ENCODE measurements at places on chromosomes 2 and 18.

GRCh38 chr2:85584857-85585780 is 888 bp downstream of the VAMP5 start:
- peaks cover 3% of the 10 kb centered on the region for H3K27me3 ChIP-seq
- peaks cover 29% of the 10 kb centered on the region for H3K4me1 ChIP-seq
- H3K27ac ChIP-seq, result peak overlapping the region; percentile 70
- DNase-seq, result peak; percentile 58

DNA sequence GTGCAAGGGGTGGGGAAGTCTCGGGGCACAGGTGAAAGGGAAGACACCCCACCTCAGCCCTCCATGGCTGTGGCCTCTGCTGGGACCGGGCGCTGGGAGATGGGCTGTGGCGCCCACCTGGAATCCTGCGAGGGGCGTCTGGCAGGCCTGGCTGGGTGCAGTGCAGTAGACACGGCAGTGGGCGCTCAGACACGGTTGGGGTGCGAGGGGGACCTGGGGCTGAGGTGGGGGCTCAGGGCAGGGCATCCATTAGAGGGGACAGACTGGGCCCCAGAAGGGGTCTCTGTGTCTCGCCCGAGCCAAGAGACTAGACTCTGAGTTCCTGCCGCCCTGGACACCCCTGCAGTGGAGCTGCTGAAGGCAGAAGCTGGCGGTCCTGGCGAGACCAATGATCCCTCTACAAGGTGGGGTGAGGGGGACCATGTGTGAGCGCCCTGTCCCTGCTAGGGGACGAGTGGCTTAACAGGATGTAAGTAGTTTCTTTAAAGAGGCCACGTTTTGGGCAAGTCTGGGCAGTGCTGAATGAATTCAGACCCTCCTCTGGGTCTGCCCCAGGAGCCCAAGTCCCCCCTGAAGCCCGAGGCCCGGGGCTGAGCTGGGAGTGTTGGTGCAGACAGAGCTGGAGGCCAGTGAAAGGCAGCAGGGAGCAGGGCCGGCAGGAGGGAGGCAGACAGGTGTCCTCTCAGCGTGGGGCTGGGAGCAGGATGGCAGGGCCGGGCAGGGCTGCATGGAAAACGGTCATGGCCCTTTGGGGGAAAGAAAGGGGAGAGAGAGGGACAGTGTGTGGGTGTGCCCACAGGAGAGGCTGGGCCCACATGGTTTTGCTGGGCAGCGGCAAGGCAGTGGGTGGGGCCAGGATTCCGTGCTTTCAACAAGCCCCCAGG is 57.2 kb downstream of the HS6ST1 start:
- H3K4me3 ChIP-seq, result no peak overlapping the region
- no peaks in the 10 kb centered on the region for H3K27me3 ChIP-seq
- no peak for DNase-seq
- H3K4me1 ChIP-seq, result no peaks in the 10 kb centered on the region
- H3K27ac ChIP-seq, result no peak overlapping the region

- H3K27me3 ChIP-seq, result peaks cover 4% of the 10 kb centered on the region
- H3K27ac ChIP-seq, result no peak overlapping the region
- DNase-seq, result no peak
- H3K4me1 ChIP-seq, result no peaks in the 10 kb centered on the region
Observed at GRCh38 chr2:238645095-238645494, 202.8 kb upstream of the TWIST2 start.

- no peaks in the 10 kb centered on the region for H3K4me1 ChIP-seq
- no peaks in the 10 kb centered on the region for H3K36me3 ChIP-seq
- no peak overlapping the region for H3K4me3 ChIP-seq
- no peak for DNase-seq
Observed at GRCh38 chr18:49582579-49582978, 20.7 kb downstream of the LIPG start.

DNA sequence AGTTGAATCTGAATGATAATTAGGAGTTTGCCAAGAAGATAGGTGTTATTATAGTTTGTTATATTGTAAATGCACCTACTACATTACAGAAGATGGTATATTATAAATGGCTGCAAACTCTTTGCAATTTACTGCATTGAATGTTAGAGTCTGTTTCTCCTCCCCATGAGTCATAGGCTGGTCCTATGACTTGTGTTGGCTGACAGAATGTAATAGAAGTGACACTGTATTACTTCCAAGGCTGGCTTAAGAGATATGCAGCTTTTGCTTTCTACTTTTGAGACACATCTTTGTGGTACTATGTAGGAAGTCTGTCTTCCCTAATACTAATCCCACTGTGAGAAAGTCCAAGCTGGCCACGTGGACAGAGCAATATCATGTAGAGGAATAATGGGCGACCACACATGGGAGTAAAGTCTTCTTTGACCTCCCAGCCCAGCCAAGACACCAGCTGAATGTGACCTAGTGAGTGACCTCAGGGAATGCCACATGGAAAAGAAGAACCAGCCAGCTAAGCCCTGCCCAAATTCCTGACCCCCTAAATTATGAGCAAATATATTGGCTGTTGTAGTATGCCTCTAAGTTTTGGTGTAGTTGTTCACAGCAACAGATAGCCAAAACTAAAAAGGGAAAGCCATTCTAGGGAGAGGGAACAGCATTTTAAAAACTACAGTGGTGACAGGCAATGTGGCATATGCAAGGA is 6.8 kb upstream of the DDX1 start:
- no peak overlapping the region for H3K27ac ChIP-seq
- no peak for DNase-seq
- H3K4me1 ChIP-seq, result no peaks in the 10 kb centered on the region
- H3K36me3 ChIP-seq, result no peaks in the 10 kb centered on the region
- H3K4me3 ChIP-seq, result no peak overlapping the region

- no peaks in the 10 kb centered on the region for H3K27me3 ChIP-seq
- H3K36me3 ChIP-seq, result no peaks in the 10 kb centered on the region
- no peak overlapping the region for H3K4me3 ChIP-seq
- no peaks in the 10 kb centered on the region for H3K4me1 ChIP-seq
- H3K27ac ChIP-seq, result no peak overlapping the region
Observed at GRCh38 chr2:192969055-192969454, 774.3 kb upstream of the TMEFF2 start.

- DNase-seq, result no peak
- H3K4me1 ChIP-seq, result no peaks in the 10 kb centered on the region
- H3K4me3 ChIP-seq, result no peak overlapping the region
- H3K27me3 ChIP-seq, result no peaks in the 10 kb centered on the region
- no peak overlapping the region for H3K27ac ChIP-seq
- no peaks in the 10 kb centered on the region for H3K36me3 ChIP-seq
Observed at GRCh38 chr2:43313642-43314017, 87.2 kb upstream of the ZFP36L2 start.

DNA sequence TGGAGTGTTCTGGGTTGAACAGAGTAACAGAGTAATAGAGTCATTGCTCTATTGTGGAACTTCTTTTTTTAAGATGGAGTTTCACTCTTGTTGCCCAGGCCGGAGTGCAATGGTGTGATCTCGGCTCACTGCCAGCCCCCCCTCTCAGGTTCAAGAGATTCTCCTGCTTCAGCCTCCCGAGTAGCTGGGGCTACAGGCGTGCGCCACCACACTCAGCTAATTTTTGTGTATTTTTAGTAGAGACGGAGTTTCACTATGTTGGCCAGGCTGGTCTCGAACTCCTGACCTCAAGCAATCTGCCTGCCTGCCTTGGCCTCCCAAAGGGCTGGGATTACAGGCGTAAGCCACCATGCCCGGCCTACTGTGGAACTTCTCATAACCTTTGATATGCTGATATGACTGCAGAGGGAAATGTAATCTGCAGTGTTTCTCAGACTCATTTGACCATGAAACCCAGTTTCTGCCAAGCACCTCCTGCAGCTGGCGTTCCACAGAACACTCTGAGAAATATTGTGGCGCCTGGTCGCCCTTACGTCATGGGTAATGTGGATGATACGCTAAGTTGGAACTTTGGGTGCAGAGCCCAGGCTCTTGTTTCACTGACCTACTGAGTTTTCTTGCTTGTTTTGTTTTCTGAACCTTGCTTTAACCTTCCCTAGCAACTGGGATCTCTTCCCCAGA is 213.8 kb downstream of the BCL2 start:
- no peak for DNase-seq
- no peaks in the 10 kb centered on the region for H3K36me3 ChIP-seq
- H3K27me3 ChIP-seq, result no peaks in the 10 kb centered on the region
- H3K27ac ChIP-seq, result peak overlapping the region; percentile 21
- no peak overlapping the region for H3K4me3 ChIP-seq

GRCh38 chr2:189552334-189552990 is 28.1 kb downstream of the SLC40A1 start:
- H3K36me3 ChIP-seq, result no peaks in the 10 kb centered on the region
- peaks cover 10% of the 10 kb centered on the region for H3K4me1 ChIP-seq
- H3K4me3 ChIP-seq, result no peak overlapping the region

- peaks cover 3% of the 10 kb centered on the region for H3K36me3 ChIP-seq
- no peaks in the 10 kb centered on the region for H3K4me1 ChIP-seq
- no peak overlapping the region for H3K27ac ChIP-seq
- no peaks in the 10 kb centered on the region for H3K27me3 ChIP-seq
- no peak overlapping the region for H3K4me3 ChIP-seq
Observed at GRCh38 chr2:69214898-69215297, 172.1 kb downstream of the GFPT1 start.

- H3K27ac ChIP-seq, result no peak overlapping the region
- H3K36me3 ChIP-seq, result peaks cover 99% of the 10 kb centered on the region
- no peak overlapping the region for H3K4me3 ChIP-seq
Observed at GRCh38 chr18:213966-214365, 53.9 kb downstream of the THOC1 start.

DNA sequence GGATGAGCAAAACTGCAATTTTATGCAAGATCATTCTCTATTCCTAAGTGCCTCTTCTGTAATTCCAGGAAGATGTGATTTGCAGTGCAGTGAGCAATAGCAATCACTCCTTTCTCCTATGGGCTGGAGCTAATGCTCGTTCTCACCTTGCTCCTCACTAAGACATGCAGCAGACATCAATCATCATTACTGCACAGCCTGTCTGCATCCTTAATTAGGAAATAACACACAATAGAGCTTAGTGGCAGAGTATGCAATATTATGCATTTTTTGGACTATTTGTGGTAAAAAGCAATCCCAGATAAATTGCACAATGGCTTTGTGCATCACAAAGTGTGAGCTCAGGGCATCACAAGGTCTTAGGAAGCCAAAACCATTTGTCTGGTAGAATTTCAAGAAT is 32.6 kb upstream of the RAPH1 start:
- no peak overlapping the region for H3K27ac ChIP-seq
- no peak for DNase-seq
- no peaks in the 10 kb centered on the region for H3K27me3 ChIP-seq
- H3K36me3 ChIP-seq, result no peaks in the 10 kb centered on the region

DNA sequence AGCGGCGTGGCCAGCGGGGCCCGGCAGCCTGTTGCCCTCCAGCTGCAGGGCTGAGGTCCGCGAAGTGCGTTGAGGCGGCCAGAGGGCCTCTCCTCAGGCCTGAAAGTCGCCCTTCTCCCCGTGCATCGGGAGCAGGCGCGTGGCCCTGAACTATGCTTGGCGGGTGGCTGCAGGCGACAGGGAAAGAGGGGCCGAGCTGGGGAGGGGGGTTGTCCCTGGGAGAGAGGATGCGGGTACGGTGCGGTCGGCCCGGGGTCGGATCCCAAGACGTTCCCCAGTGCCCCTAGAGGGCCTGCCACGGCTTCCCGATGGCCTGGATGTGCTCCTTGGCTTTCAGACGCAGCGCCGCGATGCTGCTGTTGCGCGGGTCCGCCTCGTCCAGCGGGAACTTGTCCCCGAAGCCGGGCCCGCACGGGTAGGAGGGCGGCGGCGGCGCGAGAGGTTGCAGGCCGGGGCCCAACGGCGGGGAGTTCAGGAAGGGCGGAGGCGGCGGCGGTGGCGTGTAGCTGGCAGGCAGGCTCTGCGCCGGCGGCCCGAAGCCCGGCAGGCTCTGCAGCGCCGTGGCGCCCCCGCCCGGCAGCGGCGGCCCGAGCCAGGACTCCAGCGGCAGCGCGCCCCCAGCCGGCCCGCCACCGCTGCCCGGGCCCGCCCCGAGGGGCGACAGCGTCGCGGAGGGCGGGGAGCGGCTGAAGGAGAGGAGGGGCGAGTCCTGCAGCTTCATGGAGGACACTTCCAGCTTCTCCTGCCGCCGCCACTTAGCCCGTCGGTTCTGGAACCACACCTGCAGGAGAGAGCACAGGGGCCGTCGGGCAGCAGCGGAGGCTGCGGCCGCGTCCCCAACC is 4.3 kb downstream of the RAX start:
- no peaks in the 10 kb centered on the region for H3K4me1 ChIP-seq
- no peak overlapping the region for H3K4me3 ChIP-seq
- no peaks in the 10 kb centered on the region for H3K36me3 ChIP-seq
- no peak overlapping the region for H3K27ac ChIP-seq
- no peak for DNase-seq
- H3K27me3 ChIP-seq, result peaks cover 12% of the 10 kb centered on the region

- H3K4me1 ChIP-seq, result no peaks in the 10 kb centered on the region
Observed at GRCh38 chr2:27162151-27163121, 13.6 kb downstream of the TCF23 start.

DNA sequence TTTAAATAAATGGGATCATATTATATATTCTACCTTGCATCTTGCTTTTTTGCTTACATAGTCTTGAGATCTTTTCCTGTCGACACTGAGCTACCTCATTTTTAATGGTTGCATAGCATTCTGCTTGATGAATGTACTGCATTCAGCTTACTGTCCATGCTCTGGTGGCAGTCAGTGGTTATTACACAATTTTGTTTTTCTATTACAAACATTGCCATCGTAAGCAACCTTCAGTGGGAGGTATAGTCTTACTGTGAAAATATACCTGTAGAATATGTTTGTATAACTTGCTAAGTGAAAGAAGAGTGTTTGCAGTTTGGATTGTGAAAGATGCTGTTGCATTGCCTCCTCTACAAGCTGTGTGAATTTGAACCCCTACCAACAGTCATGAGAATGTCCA is 43.4 kb downstream of the UBXN4 start:
- H3K27ac ChIP-seq, result no peak overlapping the region
- peaks cover 83% of the 10 kb centered on the region for H3K36me3 ChIP-seq
- no peaks in the 10 kb centered on the region for H3K27me3 ChIP-seq
- no peak overlapping the region for H3K4me3 ChIP-seq
- no peaks in the 10 kb centered on the region for H3K4me1 ChIP-seq

DNA sequence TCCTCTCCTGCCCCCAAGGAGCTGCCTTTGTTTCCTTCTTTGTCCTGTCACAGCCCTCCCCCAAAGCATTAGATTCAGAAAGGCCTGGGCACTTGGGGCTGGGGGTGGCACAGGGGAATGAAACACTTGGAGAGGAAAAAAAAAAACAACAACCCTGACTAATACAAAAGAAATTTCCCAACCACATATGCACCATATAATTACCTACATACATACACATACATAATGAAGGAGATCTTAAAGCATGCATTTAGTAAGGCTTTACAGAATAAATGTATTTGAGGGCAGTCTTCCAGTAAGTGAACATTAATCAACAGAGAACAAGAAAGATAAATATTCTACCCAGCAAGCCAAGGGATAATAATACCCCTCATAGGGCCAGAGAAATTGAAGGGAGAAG is 70.0 kb upstream of the PPP1CB start:
- H3K27ac ChIP-seq, result no peak overlapping the region
- H3K4me3 ChIP-seq, result no peak overlapping the region
- H3K36me3 ChIP-seq, result no peaks in the 10 kb centered on the region
- H3K27me3 ChIP-seq, result no peaks in the 10 kb centered on the region

DNA sequence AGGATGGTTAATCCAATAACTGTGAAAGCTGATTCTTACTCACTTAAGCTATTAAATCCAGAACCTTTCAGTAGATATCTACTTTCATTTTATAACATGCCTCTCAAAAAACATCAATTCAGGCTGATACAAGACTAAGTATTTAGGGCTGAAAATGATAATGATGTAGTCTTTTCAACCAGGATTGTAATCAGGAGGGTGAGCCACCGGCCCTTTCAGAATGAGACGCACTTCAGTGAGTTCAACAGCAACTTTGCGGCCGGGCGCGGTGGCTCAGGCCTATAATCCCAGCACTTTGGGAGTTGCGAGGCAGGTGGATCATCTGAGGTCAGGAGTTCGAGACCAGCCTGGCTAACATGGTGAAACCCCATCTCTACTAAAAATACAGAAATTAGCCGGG is 30.4 kb downstream of the RBMS1 start:
- no peak overlapping the region for H3K4me3 ChIP-seq
- DNase-seq, result no peak
- H3K27me3 ChIP-seq, result no peaks in the 10 kb centered on the region
- H3K4me1 ChIP-seq, result no peaks in the 10 kb centered on the region
- no peaks in the 10 kb centered on the region for H3K36me3 ChIP-seq

Data from DND-41 (cell line).